ENCODE measurements at places on chromosomes 12 and 14. TPM values are rescaled to one million over a fixed set of nuclear protein-coding genes. Genes with fewer than 3 reads are reported as not detected.

- DNase-seq = no peak
Observed at GRCh38 chr14:84065811-84066210, 1464.1 kb upstream of the FLRT2 start.

- DNase-seq = no peak
Observed at GRCh38 chr14:59803052-59803540, 67.5 kb downstream of the RTN1 start.

DNA sequence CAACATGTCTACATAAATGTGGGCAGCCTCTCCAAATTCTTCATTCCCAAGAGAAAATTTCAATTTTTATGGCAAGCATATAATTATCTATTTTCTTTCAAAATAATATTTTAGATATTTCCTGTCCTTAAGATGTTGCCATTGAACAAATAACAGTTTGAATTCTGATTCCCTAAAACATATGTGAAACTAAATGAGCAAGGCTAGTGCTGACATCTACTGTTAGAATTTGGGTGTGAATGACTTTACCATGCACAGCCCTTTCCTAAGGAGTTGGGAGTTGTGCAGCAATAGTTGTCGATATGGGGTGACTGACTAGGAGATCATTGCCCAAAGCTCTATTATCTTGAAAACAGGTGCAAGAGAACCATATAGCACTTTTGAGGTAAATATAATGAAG is 108.2 kb upstream of the SLC38A4 start:
- DNase-seq = no peak

The PLEK2 gene
- 0.35 TPM for total RNA-seq

DNA sequence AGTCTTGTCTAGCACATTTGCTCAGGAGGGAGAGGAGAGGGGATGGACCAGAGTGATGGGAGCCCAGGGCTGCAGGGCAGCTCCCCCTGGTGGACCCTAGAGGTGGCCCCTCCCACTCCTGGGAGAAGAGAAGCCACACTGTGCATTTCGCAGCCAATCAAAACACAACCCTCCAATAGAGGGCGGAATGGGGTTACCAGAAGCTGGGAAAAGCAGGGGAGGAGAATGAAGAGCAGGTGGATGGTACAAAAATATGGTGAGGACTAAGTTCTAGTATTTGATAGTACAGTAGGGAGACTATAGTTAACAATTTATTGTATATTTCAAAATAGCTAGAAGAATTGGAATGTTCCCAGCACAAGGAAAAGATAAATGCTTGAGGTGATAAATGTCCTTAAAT is 23.6 kb downstream of the VASH1 start:
- peak; percentile 86 for DNase-seq

DNA sequence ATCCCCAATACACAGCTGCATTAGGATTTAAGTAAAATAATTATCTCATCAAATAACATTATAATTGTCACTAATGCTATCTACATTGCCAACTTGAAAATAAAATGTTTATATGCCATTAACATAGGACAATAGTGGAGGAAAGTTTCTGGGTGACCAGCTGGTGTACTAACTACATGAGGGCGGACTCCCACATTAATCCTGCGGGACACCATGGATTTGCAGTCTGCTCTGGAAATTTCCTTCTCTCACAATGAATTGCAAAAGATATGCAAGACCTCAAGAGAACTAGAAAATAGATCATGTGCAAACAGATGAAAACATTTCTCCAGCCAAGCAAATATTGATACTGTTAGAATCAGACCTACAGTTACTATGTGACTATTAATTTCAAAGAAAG is 390.1 kb downstream of the NAV3 start:
- DNase-seq = no peak

The SINHCAF gene
- 26.0 TPM for total RNA-seq

The IL26 gene
- not detected for total RNA-seq

- DNase-seq = no peak
Observed at GRCh38 chr14:81416194-81416952, 16.2 kb upstream of the STON2 start.

DNA sequence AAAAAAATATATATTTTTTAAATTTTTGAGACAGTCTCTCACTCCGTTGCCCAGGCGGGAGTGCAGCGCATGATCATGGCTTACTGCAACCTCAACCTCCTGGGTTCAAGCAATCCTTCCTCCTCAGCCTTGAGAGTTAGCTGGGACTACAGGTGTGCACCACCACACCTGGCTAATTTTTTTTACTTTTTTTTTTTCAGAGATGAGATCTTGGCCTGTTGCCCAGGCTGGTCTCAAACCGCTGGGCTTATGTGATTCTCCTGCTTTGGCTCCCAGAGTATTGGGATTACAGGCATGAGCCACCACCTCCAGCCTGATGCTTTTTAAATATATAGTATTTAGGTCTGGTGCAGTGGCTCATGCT is 24.5 kb downstream of the MDM2 start:
- no peak for DNase-seq

GRCh38 chr14:81303258-81303935 is 82.6 kb upstream of the GTF2A1 start:
- DNase-seq = no peak

DNA sequence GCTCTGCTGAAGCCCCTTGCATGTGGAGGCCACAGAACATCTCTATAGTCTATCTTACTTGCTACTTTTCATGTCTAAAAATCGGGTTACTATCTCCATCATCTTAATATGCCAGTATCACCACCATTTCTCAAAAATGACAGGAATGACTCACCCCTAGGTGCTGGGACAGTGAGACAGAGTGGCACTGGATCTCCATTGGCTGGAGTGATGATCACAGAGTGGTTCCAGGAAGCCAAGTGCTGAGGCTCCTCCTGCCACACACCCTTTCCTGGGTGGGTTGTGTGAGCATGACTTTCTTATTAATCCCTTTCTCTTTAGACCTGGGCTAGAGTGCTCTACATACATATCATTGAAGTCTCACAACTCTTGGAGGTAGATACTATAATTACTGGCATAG is 3.3 kb upstream of the ASCL1 start:
- DNase-seq = no peak

GRCh38 chr12:55008944-55009585 is 10.7 kb upstream of the NEUROD4 start:
- DNase-seq = no peak

DNA sequence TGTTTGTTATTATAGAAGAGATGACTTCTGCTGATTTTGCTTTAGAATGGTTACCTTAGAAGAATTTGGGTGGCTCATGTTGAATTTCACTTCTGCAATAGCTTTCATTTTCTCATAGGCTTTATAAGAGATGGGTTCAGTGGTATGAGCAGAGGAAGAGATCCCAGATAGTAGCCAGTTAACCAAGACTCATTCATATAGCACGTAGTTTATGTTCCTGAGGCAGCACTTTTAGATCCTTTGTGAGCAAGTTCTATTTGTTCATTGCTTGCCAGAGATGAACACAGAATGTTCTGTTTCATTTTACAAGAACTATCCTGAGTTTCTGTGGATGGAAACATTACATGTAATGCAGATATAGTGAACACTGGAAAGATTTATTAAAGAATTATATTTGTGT is 32.2 kb downstream of the RAB21 start:
- DNase-seq = no peak

Data from left cardiac atrium (tissue), 4 donors.